ENCODE measurements at places on chromosomes 12 and 14.

DNA sequence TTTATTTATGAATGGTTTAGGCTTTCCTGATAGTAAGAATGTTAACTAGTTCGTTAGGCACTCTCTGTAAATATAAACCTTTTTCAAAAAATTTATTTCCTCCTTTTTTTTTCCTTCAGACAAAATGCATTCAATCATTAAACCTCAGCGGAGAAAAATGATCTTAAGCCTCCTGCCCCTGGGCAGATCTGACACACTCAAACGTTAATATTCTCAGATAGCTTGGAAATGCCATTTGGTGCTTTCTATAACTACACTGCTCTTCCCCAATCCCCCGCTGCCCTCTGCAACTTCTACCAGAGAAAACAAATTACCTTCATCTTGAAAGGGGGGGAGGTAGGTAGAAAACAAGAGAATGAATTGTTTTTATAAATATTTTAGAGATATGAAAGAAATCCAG is 521.2 kb downstream of the MED13L start:
- DNase-seq, result no peak

GRCh38 chr14:100851946-100852620 is 26.2 kb downstream of the MEG3 start:
- no peak for DNase-seq

- no peak for DNase-seq
These were observed 16.3 kb upstream of the HSP90AA1 start for GRCh38 chr14:102103062-102103695.

DNA sequence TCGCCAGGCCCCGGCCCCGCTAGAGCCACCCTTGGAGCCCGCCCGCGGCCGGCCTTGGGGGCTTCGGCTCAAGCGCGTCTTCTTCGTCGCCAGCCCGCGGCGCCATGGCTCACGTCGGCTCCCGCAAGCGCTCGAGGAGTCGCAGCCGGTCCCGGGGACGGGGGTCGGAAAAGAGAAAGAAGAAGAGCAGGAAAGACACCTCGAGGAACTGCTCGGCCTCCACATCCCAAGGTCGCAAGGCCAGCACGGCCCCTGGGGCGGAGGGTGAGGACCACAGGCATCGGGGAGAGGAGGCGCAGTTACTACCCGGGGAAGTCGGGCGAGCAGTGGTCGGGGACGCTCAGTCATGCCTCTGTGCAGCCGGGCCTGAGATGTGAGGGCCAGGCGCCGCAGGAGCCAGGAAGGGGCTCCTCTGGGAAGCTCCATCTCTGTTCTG is 573 bp downstream of the ARL6IP4 start:
- no peak for DNase-seq

DNA sequence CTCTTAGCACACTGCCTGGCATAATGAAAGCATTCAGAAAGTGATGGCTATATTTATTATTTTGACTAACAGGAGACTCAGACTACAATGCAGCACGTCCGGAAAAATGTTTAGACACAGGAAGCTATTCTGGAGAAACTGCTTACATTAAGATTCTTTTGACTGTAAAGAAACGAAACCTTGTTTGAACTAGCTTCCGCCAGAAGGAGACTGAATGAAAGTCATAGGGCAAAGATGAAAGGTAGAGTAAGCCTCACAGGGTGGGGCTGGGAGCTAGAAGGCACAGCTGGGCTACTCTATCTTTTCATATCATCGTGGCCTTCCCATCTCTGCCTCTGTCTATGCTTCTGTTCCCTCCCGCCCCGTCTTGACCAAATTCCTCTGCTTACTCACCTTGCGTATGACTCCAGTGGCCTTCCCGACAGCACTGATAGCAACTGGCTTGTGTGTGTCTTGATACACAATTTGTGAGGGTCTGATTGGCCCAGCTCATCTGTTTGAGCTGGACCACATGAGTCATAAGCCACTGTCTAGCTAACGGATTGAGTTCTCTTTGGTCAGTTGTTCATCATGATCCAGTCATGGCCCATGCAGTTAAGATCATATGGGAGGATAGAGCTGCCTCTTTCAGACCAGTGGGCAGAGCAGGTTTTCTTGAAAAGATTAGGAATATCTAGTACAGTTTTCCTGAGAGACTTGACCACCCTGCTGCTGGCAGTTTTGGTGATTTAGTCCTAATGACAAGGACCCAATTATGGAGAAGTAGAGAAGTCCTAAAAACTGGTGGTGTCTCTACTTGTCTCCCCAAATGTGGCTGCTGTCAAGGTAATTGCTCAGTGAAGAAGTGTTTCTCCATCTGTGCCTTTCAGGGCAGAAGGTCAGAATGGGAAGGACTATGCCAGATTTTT is 151.5 kb upstream of the SLC38A2 start:
- DNase-seq, result peak; percentile 92

DNA sequence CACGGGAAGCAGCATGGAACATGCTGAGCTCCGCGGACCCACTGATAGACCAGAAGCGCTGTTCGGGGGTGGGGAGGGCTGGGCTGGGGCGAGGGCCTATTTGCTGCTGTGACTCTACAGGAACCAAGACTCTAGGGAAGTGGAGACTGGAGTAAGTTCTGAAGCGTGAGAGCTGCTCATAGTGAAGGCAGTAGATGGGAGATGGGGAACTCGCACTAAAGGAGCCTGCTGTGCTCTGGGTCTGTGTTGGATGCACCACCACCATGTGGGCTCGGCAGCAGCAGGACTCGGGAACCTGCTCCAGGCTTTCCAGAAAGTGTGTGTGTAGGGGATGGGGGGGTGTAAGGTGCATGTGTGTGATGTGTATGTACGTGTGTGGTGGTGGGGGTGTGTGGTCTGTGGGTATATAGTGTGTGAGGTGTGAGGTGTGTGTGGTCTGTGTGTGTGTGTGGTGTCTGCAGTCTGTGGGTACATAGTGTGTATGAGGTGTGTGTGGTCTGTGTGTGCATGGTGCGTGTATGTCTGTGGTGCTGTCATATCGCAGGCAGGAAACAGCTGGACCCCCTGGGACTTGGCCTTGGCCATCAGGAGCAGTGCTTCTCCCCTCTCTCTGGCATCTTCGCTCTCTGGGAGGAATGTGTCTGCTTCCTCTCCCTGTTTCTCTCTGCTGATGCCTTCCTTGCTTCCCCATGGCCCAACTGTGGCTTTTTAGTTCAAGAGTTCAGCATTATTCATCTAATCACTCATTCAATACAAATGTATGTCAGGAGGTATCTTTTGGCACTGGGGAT is 378.9 kb downstream of the FUT8 start:
- DNase-seq, result peak; percentile 78

GRCh38 chr12:75635606-75636444 is 124.4 kb upstream of the KRR1 start:
- DNase-seq, result peak; percentile 90

- DNase-seq, result peak; percentile 88
These were observed 29.3 kb downstream of the CD9 start for GRCh38 chr12:6229224-6230218.

DNA sequence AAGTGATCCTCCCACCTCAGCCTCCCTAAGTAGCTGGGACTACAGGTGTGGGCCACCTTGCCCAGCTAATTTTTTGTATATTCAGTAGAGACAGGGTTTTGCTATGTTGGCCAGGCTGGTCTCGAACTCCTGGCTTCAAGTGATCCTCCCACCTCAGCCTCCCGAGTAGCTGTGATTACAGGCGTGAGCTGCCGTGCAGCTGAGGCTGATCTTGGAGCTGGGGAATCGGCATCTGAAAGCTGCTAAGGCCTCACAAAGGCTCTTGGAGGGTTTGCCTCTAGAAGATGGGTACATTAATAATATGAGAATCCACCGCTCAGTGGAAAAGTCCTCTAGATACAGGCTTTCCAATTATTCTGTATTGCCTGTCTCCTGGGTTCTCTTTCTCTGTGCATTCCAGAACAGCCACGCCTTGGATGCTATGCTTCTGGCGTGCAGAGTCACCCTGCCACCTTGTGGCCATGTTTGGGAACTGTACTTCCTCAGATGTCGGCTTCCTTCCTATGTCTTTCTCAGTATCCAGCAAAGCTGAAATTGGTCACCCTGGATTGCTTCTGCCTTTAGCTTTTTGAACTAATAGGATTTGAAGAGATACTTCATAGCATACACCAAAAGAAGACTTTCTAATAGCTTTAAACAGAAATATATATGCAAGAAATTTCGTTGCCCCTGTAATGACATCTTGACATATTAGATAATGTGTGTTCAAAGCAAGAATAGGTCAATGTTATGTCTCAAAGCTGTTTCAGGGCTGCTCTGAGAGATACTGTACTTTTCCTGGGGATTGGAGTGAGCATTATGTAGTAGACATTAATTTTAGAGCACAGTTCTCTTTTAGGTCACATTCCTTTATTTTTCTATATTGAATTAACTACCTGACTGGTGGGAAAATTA is 75.4 kb downstream of the SNAPC1 start:
- DNase-seq, result peak; percentile 67

- DNase-seq, result no peak
These were observed 1.9 kb downstream of the FBRSL1 start for GRCh38 chr12:132491761-132492378.

DNA sequence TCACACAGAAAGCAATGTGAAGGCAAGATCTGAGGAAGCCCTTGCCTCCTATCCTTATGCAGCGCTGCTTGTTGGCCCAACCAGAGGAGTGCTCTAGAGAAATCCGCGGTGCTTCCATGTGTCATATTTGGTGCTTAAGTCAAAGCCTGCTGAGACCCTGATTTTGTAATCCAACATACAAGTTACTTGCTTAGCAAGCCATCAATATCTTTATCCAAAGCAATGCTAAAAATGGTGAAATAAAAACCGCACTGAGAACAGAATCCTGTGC is 250.0 kb downstream of the MED13L start:
- DNase-seq, result no peak

DNA sequence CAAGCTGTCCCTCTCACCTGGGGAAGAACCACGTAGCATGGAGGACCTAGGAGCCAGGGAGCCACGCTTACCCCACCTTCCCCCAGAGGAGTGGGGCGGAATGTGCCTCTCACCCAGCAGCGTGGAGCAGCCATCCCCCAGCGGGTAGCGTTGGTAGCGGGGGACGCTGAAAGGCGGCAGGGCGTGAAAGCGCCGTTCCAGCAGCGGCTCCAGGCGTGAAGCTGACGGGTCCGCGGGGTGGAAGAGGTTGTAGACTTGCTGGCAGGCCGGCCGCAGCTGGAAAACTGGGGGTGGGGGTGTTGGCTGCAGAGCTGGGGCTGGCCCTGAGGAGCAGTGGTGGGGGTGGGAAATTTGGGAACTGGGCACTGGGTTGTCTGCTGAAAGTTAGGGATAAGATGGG is 11.9 kb downstream of the ARL6IP4 start:
- DNase-seq, result no peak

DNA sequence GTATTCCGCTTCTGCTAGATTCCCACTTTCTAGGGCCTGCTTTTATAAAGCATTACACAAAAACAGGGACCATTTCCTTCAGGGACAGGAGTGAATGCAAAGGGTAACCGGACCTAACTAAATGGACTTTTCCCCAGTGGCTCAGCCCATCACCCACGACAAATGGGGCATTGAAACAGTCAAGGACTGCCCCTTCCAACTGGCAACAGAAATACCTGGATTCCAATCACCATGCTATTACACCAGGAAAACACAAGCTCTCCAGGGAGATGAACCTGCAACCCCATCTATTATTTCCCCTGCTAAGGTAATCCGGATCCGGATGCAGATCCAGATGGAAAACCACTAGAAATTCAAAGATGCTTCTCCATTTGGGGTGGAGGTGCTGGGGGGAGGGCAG is 1.0 kb downstream of the MPHOSPH9 start:
- DNase-seq, result no peak

- DNase-seq, result peak; percentile 78
These were observed 29.1 kb upstream of the CDKL1 start for GRCh38 chr14:50425816-50426215.

- DNase-seq, result peak; percentile 51
These were observed 15.7 kb downstream of the FAR2 start for GRCh38 chr12:29164477-29165393.

- no peak for DNase-seq
These were observed 48.3 kb downstream of the SEL1L start for GRCh38 chr14:81485372-81485771.

GRCh38 chr12:3065300-3065699 is 11.9 kb upstream of the TSPAN9 start:
- DNase-seq, result no peak

GRCh38 chr12:8082808-8083100 is 680 bp downstream of the NECAP1 start:
- DNase-seq, result no peak

- DNase-seq, result no peak
These were observed 2.6 kb upstream of the KRT18 start for GRCh38 chr12:52946334-52946733.

- DNase-seq, result no peak
These were observed 21.8 kb upstream of the BCDIN3D start for GRCh38 chr12:49864798-49865090.

DNA sequence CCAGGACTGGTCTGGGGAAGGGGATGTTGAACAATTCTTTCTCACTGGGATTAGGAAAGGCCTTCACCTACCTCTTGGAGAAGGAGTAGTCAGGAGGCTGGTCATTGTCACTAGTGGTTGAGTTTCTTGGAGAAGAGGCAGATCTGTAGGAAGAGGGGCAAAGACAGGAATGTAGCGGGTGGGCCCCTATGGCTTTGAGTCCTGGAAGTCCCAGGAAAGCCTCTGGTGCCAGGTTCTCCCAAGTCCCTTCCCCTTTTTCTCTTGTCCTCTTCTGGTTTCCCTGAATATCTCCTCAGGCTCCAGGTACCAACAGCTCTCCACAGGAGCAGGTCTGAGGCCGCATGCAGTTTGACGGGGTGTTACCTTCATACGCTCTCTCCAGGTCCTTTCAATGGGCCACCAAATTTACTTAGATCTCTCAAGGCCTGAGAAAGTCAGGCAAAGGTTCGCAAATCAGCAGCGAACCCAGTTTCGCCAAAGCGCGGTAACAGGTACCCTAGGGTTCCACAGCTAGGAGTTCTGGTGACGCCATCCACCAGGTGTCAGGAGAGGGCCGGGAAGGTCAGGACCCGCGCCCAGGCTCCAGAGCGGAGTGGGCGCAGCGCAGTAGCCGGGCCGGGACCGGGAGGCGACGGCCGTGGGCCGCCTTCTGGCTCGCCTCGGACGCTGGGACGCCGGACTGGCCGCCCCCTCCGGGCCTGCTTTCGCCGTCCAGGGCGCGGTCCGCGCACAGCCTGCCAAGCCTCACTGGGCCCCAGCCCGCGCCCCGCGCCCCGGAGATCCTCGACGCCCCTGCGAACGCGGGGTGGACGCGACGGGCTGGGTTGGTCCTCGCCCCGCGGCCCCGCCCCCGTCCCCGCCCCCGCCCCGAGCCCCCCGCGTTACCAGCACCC is 795 bp downstream of the SMAGP start:
- DNase-seq, result peak; percentile 42

GRCh38 chr12:58086006-58086405 is 144.6 kb downstream of the ATP23 start:
- peak; percentile 15 for DNase-seq

GRCh38 chr12:45409966-45410365 is 194.1 kb downstream of the ANO6 start:
- peak; percentile 79 for DNase-seq

Data from fibroblast of skin of right quadriceps (primary cell).